HCT116 (cell line): ENCODE measurements at places on chromosomes 16 and 17. TPM values are rescaled to one million over a fixed set of nuclear protein-coding genes. Genes with fewer than 3 reads are reported as not detected.

Gene PRR35
- total RNA-seq = not detected

Gene TMEM220
- not detected for total RNA-seq

Gene TM4SF5
- total RNA-seq = not detected

Gene TAC4
- total RNA-seq = not detected

Gene GPRC5C
- total RNA-seq = 54.4 TPM

Gene SEPTIN12
- total RNA-seq = not detected

Gene CD300E
- not detected for total RNA-seq

Gene PPM1D
- total RNA-seq = 29.1 TPM

Gene HBQ1
- not detected for total RNA-seq

Gene CCL3
- total RNA-seq = 0.98 TPM

Gene RTN4RL1
- total RNA-seq = 3.7 TPM

Gene TBC1D3K
- not detected for total RNA-seq

Gene GEMIN4
- total RNA-seq = 53.2 TPM

DNA sequence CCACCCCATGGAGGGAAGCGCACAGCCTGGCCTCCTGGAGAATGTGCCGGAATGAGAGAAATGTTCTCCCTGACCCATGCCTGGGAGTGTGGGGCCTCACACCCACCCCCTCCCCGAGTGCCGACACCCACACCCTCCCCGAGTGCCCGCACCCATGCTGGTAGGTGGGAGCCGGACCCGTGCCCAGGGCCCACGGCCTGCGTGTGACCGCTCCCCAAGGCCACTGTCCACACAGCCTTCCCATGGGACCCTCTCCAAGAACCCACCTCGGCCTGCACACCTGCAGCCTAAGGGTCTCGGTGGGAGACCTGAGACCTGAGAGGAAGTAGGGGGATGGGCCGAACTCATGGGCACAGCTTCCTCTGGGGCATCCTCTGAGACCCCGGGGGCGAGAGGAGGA is 3.3 kb upstream of the PVALEF start:
- no peak overlapping the region for H3K27ac ChIP-seq
- no peak for DNase-seq
- no peaks in the 10 kb centered on the region for H3K4me1 ChIP-seq
- H3K36me3 ChIP-seq = no peaks in the 10 kb centered on the region
- no peak overlapping the region for H3K4me3 ChIP-seq

DNA sequence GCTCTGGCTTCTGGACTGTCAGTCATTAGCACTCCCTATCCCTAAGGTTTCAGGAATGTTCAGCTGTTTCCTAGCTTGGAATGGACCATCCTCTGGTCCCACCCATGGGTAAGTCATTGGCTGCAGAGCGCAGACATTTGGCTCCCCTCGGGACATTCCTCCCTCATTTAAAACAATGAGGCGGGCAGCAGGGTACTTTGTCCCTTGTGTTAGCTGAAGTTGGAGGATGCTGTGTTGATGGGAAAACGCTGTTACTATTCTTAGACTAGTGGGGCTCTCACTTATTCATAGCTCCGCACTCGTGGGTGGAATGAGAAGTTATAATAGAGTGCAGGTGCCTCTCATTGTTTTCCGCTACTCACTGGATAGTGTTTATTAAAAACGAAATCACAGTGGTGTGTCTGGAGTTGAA is 673.8 kb downstream of the WWOX start:
- H3K36me3 ChIP-seq = no peaks in the 10 kb centered on the region
- no peak for DNase-seq
- no peak overlapping the region for H3K4me3 ChIP-seq
- H3K4me1 ChIP-seq = no peaks in the 10 kb centered on the region
- no peaks in the 10 kb centered on the region for H3K27me3 ChIP-seq

DNA sequence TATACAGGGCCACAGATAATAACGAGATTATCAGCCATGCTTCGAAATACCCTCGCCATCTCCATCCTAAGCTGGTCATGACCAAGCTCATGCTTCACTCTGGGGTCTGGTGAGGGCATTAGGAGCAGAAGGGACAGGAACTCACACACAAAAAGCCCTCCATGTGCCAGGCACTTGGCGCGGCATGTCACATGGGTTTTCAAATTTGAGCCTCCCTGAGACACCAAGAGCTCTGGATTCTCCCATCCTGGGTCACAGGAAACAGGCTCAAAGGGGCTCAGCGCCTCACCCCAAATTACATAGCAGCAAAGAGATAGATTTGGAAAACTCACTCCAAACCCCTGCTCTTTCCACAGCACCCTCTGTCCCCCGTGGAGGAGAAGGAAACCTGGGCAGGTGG is 239.5 kb downstream of the GSG1L start:
- H3K4me1 ChIP-seq = no peaks in the 10 kb centered on the region
- H3K36me3 ChIP-seq = no peaks in the 10 kb centered on the region
- H3K27ac ChIP-seq = no peak overlapping the region

DNA sequence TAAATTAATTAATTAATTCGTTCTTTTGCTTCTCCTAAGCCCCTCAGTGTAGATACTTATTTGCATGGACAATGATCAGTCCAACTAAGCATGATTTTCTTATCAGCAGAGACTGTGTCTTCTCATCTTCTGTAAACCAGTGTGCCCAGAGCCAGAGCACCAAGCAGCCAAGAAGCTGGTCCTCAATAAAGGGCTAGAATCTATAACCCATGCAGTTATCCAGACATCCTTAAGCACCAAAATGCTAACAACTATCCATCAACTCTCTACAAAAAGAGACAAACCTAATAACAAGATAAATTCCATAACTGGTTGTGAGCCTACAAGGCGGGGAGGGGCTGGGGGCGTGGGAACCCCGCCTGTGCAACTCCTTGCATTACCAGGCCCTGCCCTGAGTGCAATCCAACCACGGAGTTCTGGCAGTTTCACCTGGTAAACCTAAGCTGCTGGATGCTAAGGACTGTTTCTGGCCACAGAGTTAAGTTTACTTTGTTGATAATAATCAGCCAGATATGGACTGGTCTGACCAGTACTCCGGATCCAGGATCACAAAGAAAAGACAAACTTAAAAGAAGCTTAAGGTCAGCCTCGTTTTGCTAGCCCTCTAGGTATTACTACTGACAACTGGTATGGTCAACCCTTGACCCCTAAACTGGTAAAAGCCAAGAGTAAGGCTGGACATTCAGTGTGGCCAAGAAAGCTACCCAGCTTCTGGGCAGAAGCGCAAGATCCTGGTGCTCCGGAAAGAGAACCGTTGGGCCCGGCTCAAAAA is 51.5 kb downstream of the ZFHX3 start:
- no peak overlapping the region for H3K27ac ChIP-seq
- peaks cover 4% of the 10 kb centered on the region; the same call in 1 of the 2 replicates for H3K4me1 ChIP-seq
- H3K4me3 ChIP-seq = no peak overlapping the region
- H3K27me3 ChIP-seq = no peaks in the 10 kb centered on the region

DNA sequence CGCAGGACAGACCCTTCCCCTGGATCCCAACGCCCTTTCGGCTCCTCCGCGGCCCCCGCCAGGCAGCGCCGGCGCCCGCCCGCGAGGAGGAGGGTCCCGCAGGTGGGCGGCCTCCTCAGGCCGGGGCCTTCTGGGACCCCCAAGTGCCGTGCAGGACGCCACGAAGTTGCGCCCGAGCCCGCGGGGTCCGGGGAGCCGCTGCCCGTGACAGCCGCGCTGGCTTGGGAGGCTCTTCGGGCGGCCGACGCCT is 504 bp downstream of the ERN1 start:
- DNase-seq = no peak
- H3K4me1 ChIP-seq = peaks cover 11% of the 10 kb centered on the region
- peak overlapping the region; percentile 74 for H3K27ac ChIP-seq
- no peaks in the 10 kb centered on the region for H3K27me3 ChIP-seq

DNA sequence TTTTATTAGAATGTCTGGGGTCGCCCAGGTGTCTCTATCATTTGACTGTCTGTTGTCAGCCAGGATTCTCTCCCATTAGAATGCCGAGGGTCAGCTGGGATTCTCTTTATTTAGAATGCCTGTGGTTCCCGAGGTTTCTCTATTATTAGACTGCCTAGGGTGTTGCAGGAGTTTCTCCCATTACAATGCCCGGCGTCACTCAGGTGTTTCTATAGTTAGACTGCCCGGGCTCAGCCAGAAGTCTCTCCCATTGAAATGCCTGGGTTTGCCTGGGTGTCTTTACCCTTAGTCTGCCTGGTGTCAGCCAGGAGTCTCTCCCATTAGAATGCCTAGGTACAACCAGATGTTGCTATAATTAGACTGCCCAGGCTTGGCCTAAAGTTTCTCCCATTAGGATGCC is 2252.0 kb downstream of the TP53TG3F start:
- no peaks in the 10 kb centered on the region for H3K27me3 ChIP-seq
- DNase-seq = no peak
- H3K27ac ChIP-seq = no peak overlapping the region
- no peaks in the 10 kb centered on the region for H3K4me1 ChIP-seq
- no peak overlapping the region for H3K4me3 ChIP-seq
- no peaks in the 10 kb centered on the region for H3K36me3 ChIP-seq

- DNase-seq = no peak
- H3K4me3 ChIP-seq = no peak overlapping the region
- no peaks in the 10 kb centered on the region for H3K27me3 ChIP-seq
- no peak overlapping the region for H3K27ac ChIP-seq
- no peaks in the 10 kb centered on the region for H3K4me1 ChIP-seq
These were observed 67.3 kb downstream of the ANKRD11 start for GRCh38 chr16:89422905-89423630.

GRCh38 chr17:27433521-27433920 is 22.7 kb upstream of the KSR1 start:
- H3K27me3 ChIP-seq = no peaks in the 10 kb centered on the region
- no peaks in the 10 kb centered on the region for H3K4me1 ChIP-seq
- no peak for DNase-seq
- no peaks in the 10 kb centered on the region for H3K36me3 ChIP-seq
- H3K4me3 ChIP-seq = no peak overlapping the region
- H3K27ac ChIP-seq = no peak overlapping the region

GRCh38 chr17:80519091-80519781 is 25.4 kb upstream of the RPTOR start:
- no peaks in the 10 kb centered on the region for H3K4me1 ChIP-seq
- H3K36me3 ChIP-seq = no peaks in the 10 kb centered on the region
- H3K4me3 ChIP-seq = no peak overlapping the region
- no peaks in the 10 kb centered on the region for H3K27me3 ChIP-seq
- no peak overlapping the region for H3K27ac ChIP-seq
- no peak for DNase-seq

- no peak overlapping the region for H3K27ac ChIP-seq
- no peaks in the 10 kb centered on the region for H3K36me3 ChIP-seq
- no peak overlapping the region for H3K4me3 ChIP-seq
- no peaks in the 10 kb centered on the region for H3K27me3 ChIP-seq
These were observed 102.1 kb downstream of the PITPNC1 start for GRCh38 chr17:67479148-67479547.

DNA sequence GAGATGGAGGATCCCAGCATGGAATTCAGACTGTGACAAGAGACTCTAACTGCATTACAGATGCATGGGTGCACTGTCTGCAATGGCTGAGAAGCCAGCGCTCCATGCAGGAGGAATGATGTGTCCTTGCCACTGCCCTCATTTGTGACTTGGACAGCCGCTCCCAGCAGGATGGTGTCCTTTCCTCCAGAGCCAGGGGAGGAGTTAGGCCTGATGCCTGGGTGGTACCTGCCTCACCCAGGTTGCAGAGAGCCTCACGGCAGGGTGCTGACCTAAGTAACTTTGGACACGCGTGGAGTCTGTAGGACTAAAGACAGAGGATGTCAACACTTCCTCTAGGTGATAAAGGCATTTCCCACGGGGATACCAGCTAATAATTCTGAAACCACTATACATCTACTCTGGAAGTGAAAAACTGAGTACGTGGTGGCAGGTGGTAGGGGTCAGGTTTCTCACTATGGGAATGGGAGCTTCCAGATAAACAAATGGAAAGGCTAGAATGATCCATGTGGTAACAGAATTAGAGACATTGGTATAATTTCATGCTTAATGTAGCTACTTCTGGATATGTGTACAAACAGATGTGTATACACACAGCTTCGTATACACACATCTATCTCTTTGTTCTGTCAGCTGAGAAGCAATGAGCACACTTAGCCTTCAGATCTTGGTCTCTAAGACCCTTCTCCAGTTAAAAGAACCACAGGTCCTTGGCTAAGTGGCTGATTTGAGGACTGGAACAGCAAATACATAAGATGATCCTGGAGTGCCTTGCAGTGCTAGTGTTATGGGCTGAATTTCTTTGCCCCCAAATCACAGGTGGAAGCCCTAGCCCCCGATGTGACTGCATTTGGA is 13.7 kb upstream of the CSNK1D start:
- no peaks in the 10 kb centered on the region for H3K27me3 ChIP-seq
- H3K4me1 ChIP-seq = peaks cover 44% of the 10 kb centered on the region
- DNase-seq = no peak
- H3K27ac ChIP-seq = peak overlapping the region; percentile 80
- H3K4me3 ChIP-seq = no peak overlapping the region
- no peaks in the 10 kb centered on the region for H3K36me3 ChIP-seq

- H3K27me3 ChIP-seq = no peaks in the 10 kb centered on the region
- H3K4me1 ChIP-seq = no peaks in the 10 kb centered on the region; the same call in 1 of the 2 replicates
- H3K4me3 ChIP-seq = peak within 1 kb of the TSS; percentile 99
- peaks cover 14% of the 10 kb centered on the region for H3K36me3 ChIP-seq
These were observed at the start of gene CES2 for GRCh38 chr16:66935314-66936011. Gene CES2 (plus strand): TSS chr16:66935516. CDS start chr16:66935636, 120 bp downstream.

GRCh38 chr16:66547101-66547989 is 2.6 kb downstream of the TK2 start:
- no peaks in the 10 kb centered on the region for H3K36me3 ChIP-seq
- H3K4me3 ChIP-seq = no peak overlapping the region
- no peaks in the 10 kb centered on the region for H3K27me3 ChIP-seq
- no peak overlapping the region for H3K27ac ChIP-seq
- peaks cover 36% of the 10 kb centered on the region for H3K4me1 ChIP-seq

- no peak overlapping the region for H3K27ac ChIP-seq
- no peak for DNase-seq
- H3K36me3 ChIP-seq = no peaks in the 10 kb centered on the region
- peaks cover 45% of the 10 kb centered on the region for H3K27me3 ChIP-seq
These were observed 49.8 kb upstream of the XYLT1 start for GRCh38 chr16:17520561-17520960.

DNA sequence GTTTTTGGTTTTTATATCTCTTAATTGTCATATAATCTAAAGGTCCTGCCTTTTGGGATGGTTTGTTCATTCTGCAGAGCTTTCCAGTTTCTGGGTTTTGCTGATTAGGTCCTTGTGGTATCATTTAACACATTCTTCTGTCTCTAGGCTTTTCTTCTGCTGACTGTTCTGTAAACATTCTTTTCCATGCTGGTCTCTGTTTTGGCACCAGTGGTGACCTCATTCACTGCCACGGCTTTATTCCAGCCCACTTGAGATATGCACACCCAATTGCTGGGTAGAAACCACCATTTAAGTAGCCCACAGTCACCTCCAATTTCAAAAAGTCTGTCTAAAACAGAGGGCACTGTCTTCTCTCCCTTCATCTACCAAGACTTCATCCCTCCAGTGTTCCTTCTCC is 31.1 kb upstream of the COX10 start:
- no peaks in the 10 kb centered on the region for H3K36me3 ChIP-seq
- H3K4me3 ChIP-seq = no peak overlapping the region
- H3K27me3 ChIP-seq = no peaks in the 10 kb centered on the region

DNA sequence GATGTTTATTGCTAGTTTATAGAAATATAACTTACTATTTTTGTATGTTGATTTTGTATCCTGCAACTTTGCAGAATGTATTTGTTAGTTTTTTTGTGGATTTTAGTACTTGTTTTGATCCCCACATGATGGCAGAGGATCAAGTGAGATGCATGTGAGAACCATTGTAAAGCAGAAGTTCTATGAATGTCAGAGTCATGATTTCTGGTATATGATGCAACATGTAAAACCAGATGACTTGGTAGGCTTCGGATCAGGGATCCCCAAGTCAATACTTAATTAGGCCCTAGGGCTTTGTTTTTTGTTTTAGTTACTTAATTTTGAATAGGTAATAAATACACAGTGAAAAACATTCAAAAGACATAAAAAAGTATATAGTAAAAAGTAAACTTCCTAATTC is 45.8 kb downstream of the ESRP2 start:
- no peak overlapping the region for H3K27ac ChIP-seq
- no peaks in the 10 kb centered on the region for H3K4me1 ChIP-seq
- H3K4me3 ChIP-seq = no peak overlapping the region
- DNase-seq = no peak
- no peaks in the 10 kb centered on the region for H3K27me3 ChIP-seq
